ENCODE measurements at places on chromosomes 11 and 22. TPM values are rescaled to one million over a fixed set of nuclear protein-coding genes. Genes with fewer than 3 reads are reported as not detected.

The GLYAT gene
- not detected for total RNA-seq

The GLYATL2 gene
- 0.65 TPM for total RNA-seq

The RIBC2 gene
- total RNA-seq = 0.25 TPM

GRCh38 chr22:22044153-22044552 is 61.6 kb upstream of the TOP3B start:
- peaks cover 14% of the 10 kb centered on the region for H3K27me3 ChIP-seq
- no peak for DNase-seq

The GPR83 gene
- not detected for total RNA-seq

The LYVE1 gene
- total RNA-seq = not detected

DNA sequence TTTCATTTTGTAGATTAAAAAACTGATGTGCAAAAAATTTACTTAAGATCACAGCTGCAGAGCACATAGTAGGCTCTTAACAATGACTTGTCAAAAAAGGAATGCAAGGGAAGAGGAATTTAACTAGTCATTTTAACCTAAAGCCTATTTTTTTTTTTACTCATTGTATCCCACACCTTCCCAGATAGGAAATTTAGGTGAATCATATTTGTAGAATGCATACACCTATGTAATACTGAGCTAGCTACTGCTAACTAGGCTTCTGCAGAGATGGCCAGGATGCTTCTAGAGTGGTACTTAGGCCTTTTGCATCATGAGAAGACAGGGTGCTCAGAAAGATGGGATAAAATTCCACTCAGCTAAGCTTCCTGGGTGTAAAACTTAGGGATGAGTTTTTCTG is 387.3 kb downstream of the AASDHPPT start:
- DNase-seq = no peak
- no peaks in the 10 kb centered on the region for H3K27me3 ChIP-seq

- no peaks in the 10 kb centered on the region for H3K36me3 ChIP-seq
- peaks cover 87% of the 10 kb centered on the region for H3K4me1 ChIP-seq
- no peak overlapping the region for H3K4me3 ChIP-seq
- DNase-seq = no peak
- H3K27ac ChIP-seq = no peak overlapping the region
- H3K27me3 ChIP-seq = no peaks in the 10 kb centered on the region
These were observed 27.1 kb downstream of the DKK3 start for GRCh38 chr11:11981364-11981763.

DNA sequence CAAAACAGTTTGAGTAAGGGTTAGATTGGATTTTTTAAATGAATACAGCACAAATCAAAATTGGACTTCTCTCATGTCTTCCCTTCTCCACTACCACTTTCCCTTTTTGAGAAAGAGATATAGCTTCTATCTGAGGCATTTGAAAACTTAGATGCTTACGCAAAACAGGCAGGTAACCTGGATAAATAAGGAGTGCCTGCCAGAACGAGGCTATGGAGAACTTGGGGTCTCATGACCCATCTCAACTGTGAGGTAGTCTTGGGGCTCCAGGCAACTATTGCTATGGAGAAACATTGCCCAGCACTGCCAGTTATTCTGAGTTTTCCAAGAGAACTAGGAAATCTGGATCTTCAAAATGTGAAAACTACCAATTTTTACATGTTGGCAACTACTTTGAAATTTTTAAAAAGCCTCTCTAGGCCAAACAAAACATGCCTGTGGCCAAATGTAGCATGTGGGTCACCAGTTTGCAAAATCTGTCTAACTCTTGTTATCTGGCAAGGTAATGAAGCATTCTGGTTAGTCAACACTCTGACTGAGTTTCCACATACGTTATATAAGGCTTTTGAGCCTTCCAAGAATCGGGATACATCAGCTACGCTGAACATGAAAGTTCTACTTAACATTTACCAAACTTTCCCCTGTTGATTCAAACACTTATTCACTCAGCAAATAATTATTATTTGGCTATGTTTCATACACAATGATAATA is 752.7 kb downstream of the KCNA4 start:
- H3K4me3 ChIP-seq = no peak overlapping the region
- no peaks in the 10 kb centered on the region for H3K27me3 ChIP-seq
- DNase-seq = peak; percentile 35
- H3K27ac ChIP-seq = no peak overlapping the region
- peaks cover 10% of the 10 kb centered on the region for H3K4me1 ChIP-seq
- H3K36me3 ChIP-seq = no peaks in the 10 kb centered on the region

The TUBA8 gene
- 0.32 TPM for total RNA-seq

The CD248 gene
- 212 TPM for total RNA-seq

DNA sequence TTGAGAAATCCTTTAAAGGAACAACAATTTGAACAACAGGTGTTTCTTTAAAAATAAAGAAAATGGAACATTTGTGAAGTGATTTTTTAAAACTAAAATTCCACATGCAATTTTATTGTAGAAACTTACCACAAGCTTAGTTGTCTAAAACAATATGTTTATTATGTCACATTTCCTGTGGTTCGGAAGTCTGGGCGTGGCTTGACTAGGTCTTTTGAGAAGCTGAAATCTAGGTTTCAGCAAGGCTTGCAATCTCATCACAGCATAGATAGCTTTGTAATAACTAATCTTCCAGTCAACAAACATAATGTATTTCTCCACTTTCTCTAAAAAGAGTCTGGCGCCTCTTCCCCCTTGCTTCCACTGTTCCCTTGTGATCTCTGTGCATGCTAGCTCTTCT is 27.0 kb downstream of the MS4A6A start:
- no peak overlapping the region for H3K4me3 ChIP-seq
- no peaks in the 10 kb centered on the region for H3K27me3 ChIP-seq
- H3K36me3 ChIP-seq = no peaks in the 10 kb centered on the region
- H3K27ac ChIP-seq = no peak overlapping the region
- no peaks in the 10 kb centered on the region for H3K4me1 ChIP-seq
- DNase-seq = no peak

The NXPE2 gene
- total RNA-seq = not detected

- H3K4me1 ChIP-seq = peaks cover 6% of the 10 kb centered on the region
- no peak overlapping the region for H3K27ac ChIP-seq
- H3K27me3 ChIP-seq = no peaks in the 10 kb centered on the region
- no peaks in the 10 kb centered on the region for H3K36me3 ChIP-seq
These were observed 385.6 kb downstream of the ETS1 start for GRCh38 chr11:128201801-128202200.

GRCh38 chr22:17797721-17798559 is 23.7 kb upstream of the BID start:
- DNase-seq = no peak
- H3K4me3 ChIP-seq = no peak overlapping the region
- no peaks in the 10 kb centered on the region for H3K27me3 ChIP-seq
- no peak overlapping the region for H3K27ac ChIP-seq

DNA sequence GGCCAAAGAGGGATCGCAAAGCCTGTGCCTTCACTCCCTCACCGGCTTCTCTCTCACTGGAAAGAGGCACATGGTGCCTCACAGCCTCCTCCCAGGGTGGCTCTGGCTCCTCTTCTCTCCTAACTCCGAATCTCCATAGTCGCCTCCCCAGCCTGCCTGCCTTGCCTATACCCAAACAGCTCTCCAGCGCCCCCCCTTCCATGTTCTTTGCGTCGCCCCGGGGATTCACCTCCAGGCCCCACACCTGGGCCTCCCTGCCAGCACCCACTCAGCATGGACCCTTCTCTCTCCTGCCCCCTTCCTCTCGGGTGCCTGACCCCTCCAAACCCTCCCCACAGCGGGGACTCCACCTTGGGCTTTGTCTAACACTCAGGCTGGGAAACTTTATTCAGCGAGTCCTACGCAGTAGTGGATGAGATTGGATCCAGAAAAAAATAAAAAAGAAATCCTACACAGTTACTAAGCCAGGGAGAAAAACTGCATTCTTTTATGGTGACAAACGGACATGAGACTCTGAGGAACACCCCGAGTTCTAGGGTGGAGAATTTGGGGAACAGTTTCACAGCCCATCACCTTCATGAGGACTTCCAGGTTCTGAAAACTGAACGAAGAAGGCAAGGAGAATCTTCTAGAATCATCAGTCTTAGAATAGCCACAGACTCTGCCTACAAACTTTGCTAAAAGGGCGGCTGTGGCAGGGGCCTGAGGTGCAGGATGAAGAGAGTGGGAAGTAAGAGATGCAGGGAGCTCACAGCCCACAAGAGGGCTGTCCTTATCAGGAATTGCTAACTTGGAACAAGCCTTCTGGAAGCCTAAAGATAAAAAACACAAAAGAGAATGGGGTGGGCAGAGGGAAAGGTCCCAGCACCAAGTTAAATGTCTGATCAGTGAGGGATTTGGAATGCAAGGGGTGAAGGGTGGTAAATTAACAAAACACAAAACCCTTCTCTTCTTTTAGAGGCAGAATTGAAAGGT is 5.3 kb downstream of the PPM1F start:
- H3K4me1 ChIP-seq = peaks cover 20% of the 10 kb centered on the region
- DNase-seq = peak; percentile 75
- H3K36me3 ChIP-seq = peaks cover 4% of the 10 kb centered on the region
- no peaks in the 10 kb centered on the region for H3K27me3 ChIP-seq

The ATG13 gene
- 118 TPM for total RNA-seq

GRCh38 chr11:72685560-72686480 is 11.6 kb upstream of the PDE2A start:
- peak; percentile 85 for DNase-seq
- no peaks in the 10 kb centered on the region for H3K36me3 ChIP-seq
- no peaks in the 10 kb centered on the region for H3K27me3 ChIP-seq
- peak overlapping the region; percentile 49 for H3K27ac ChIP-seq

- no peak overlapping the region for H3K4me3 ChIP-seq
- H3K4me1 ChIP-seq = peaks cover 17% of the 10 kb centered on the region
- H3K27ac ChIP-seq = no peak overlapping the region
- no peaks in the 10 kb centered on the region for H3K27me3 ChIP-seq
These were observed 55.7 kb upstream of the CLDN5 start for GRCh38 chr22:19579880-19580279.

DNA sequence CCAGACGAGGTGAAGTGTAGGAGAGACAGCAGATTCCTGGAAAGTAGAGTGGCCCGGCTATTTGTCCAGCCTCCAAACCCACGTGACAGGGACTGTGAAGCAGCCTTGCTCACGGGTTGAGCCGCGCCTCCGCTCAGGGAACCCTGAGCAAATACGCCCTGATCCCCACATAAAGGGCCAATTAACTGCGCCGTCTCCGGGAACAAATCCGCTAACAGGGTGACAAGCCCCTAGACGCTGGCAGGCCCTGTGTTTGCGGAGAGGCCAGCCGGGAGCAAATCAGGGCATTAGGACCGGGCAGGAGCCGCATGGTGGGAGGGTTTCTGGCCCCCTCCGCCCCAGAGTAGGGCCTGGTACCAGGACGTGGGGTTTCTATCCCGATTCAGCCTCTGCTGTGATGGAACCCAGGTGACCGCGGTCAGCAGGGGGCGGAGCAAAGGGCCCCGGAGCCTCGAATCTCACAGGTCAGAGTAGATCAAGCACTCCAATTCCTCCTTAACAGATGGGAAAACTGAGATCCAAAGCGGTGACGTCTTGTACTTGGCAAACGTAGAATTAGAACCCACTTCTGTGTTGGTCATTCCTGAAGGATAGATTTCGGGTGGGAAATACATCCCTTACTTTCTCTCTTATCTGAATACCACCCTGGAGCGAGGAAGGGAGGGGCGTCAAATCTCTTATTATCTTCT is 2.0 kb upstream of the ROBO3 start:
- 0 out of 2 replicates have a peak, but pooled peaks cover 10% of the 10 kb centered on the region for H3K4me1 ChIP-seq
- peak; percentile 82 for DNase-seq
- H3K27ac ChIP-seq = no peak overlapping the region
- H3K36me3 ChIP-seq = no peaks in the 10 kb centered on the region
- H3K4me3 ChIP-seq = peak overlapping the region; percentile 58

The MS4A12 gene
- not detected for total RNA-seq

- H3K27me3 ChIP-seq = no peaks in the 10 kb centered on the region
- no peak for DNase-seq
- H3K4me1 ChIP-seq = peaks cover 3% of the 10 kb centered on the region
- H3K4me3 ChIP-seq = no peak overlapping the region
These were observed 28.7 kb downstream of the PDGFB start for GRCh38 chr22:39216143-39216490.

The PLXNB2 gene
- total RNA-seq = 136 TPM

DNA sequence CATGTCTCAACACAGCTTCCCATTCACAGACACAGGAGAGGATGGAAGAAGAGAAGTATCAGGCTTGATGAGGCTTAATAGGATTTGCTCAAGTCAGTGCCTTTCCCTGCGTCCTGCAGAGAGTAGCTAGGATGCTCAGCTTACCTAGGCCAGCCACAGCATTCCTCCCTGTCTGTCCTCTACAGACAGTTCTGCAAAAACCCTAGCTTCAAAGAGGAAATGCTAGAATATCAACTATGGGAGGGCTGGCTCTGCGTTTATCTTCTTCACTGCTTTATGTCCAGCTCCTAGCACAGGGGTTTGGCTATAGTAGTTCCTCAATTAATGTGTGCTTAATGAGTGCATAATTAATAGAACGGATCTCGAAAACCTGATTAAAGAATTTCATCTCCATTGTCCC is 16.4 kb downstream of the KCNJ5 start:
- H3K4me1 ChIP-seq = peaks cover 41% of the 10 kb centered on the region
- H3K27me3 ChIP-seq = no peaks in the 10 kb centered on the region
- no peak for DNase-seq
- H3K4me3 ChIP-seq = no peak overlapping the region
- H3K36me3 ChIP-seq = no peaks in the 10 kb centered on the region
- no peak overlapping the region for H3K27ac ChIP-seq

The EMID1 gene
- total RNA-seq = not detected
